ENCODE measurements at places on chromosomes 4 and X. TPM values are rescaled to one million over a fixed set of nuclear protein-coding genes. Genes with fewer than 3 reads are reported as not detected.

GRCh38 chr4:106803083-106803482 is 233.0 kb downstream of the DKK2 start:
- no peaks in the 10 kb centered on the region for H3K36me3 ChIP-seq
- H3K4me1 ChIP-seq, result no peaks in the 10 kb centered on the region
- no peaks in the 10 kb centered on the region for H3K27me3 ChIP-seq
- no peak overlapping the region for H3K4me3 ChIP-seq
- no peak for DNase-seq

GRCh38 chr4:20662851-20663250 is 37.4 kb upstream of the PACRGL start:
- H3K4me3 ChIP-seq, result no peak overlapping the region
- H3K27ac ChIP-seq, result no peak overlapping the region

DNA sequence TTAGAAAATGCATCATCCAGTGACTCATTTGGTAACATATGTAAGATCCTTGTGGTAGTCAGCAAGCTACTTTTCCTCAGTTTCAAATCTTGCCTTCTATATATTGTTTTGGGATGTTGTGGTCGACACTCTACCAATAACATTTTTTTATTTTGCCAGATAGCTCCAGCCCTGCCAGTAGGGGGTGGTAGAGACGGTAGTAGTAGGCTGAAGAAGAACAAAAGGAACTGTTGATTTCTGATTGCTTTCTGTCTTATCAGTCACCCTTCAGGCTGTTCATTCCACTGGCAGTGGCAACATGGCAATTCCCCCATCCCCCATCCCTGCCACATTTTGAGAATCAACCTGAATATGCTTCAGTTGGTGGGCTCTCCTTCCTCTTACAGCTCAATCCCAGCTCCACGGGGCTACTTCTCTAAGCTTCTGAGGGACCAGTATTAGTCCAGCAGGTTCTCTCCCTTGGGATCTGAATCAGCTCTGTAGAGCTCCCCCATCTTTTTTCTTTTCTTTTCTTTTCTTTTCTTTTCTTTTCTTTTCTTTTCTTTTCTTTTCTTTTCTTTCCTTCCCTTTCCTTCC is 171.5 kb upstream of the VEGFC start:
- no peaks in the 10 kb centered on the region for H3K4me1 ChIP-seq
- no peak overlapping the region for H3K4me3 ChIP-seq
- no peak overlapping the region for H3K27ac ChIP-seq
- DNase-seq, result no peak
- H3K36me3 ChIP-seq, result no peaks in the 10 kb centered on the region
- no peaks in the 10 kb centered on the region for H3K27me3 ChIP-seq

- H3K27ac ChIP-seq, result no peak overlapping the region
- H3K4me3 ChIP-seq, result no peak overlapping the region
- H3K36me3 ChIP-seq, result no peaks in the 10 kb centered on the region
- H3K27me3 ChIP-seq, result no peaks in the 10 kb centered on the region
- H3K4me1 ChIP-seq, result no peaks in the 10 kb centered on the region
- DNase-seq, result no peak
These were observed 29.8 kb upstream of the RELL1 start for GRCh38 chr4:37715889-37716402.

Gene USP26
- polyA plus RNA-seq, result 0.02 TPM
